Skeletal muscle tissue (tissue), 5 donors: ENCODE measurements at places on chromosomes 11 and 22. TPM values are rescaled to one million over a fixed set of nuclear protein-coding genes. Genes with fewer than 3 reads are reported as not detected.

Gene TSSC4
- total RNA-seq = 23.5 TPM

Gene RTCB
- 91.3 TPM for total RNA-seq

Gene DUSP8
- 0.52 TPM for total RNA-seq

Gene CNGA4
- not detected for total RNA-seq
